ENCODE measurements at places on chromosomes 4 and X.

- no peak for DNase-seq
Observed at GRCh38 chr4:123986268-123986798, 589.7 kb downstream of the SPRY1 start.

DNA sequence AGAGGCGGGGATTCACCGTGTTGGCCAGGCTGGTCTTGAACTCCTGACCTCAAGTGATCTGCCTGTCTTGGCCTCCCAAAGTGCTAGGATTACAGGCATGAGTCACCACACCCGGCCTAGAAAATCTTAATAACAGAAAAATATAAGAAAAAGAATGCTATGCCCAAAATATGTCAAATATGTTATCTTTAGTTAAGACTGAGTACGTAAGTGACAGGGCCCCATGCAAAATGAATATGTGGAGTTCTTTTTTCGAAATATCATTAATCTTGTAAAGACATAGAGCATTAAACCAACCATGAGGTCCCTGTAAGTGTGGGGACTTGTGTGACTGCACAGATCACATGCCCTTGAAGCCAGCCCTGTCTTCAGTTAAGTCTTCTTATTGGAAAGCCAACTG, 8.9 kb upstream of the ZNF518B start:
- DNase-seq = no peak

DNA sequence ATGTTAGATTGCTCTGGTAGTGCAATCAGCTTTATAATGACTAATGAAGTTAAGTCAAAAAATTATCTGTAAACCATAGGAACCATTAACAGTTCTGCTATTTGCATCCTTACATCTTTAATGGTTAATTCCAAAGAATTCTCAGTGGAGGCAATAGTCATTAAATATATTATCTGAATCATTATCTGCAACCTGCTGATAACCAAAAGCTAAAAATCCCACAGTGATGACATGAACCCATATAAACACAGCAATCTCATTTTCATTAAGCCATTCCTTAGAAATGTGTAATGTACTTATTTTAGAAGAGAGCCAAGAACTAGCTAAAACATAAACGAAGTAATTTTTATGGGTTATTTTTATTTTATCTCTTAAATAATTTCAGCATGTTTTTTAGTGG, 60.2 kb downstream of the MAGEB16 start:
- no peak for DNase-seq

- DNase-seq = no peak
Observed at GRCh38 chrX:85561231-85561630, 181.8 kb upstream of the POF1B start.

GRCh38 chr4:159766241-159766640, 663.4 kb downstream of the RAPGEF2 start:
- no peak for DNase-seq

- DNase-seq = no peak
Observed at GRCh38 chr4:75003979-75004378, 71.1 kb downstream of the PARM1 start.

GRCh38 chrX:13522811-13523210, 46.6 kb upstream of the EGFL6 start:
- no peak for DNase-seq

GRCh38 chr4:165009493-165010227, 22.1 kb upstream of the TRIM60 start:
- no peak for DNase-seq

DNA sequence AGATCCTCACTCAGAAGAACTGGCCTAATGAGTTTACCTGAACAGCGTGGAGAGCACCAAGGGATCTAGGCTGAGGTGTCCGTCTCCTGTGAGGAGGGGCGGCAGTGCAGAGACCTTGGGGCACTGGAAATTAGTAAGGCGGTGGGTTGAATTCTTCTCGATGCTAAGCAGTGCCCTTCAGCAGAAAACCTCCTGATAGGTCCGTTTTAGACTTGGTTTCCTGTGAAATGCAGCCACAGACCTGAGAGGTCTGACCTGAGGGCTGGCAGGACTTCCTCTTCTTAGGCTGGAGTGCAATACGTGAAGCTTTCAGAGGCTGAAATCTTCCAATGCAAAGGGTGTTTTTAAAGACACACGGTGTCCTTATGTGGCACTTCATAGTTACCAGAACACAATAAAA, at the start of gene CLNK:
TSS of gene CLNK (minus strand) at position 138 of the 400 bp plus-strand sequence. CDS start 16,899 bp downstream, outside the sequence.
- no peak for DNase-seq

- DNase-seq = no peak
Observed at GRCh38 chrX:23726191-23726590, 16.9 kb downstream of the ACOT9 start.

Measured in NCI-H1092 treated with DMSO at 0.1 percent for 48 hours (cell line).